ENCODE measurements at places on chromosomes 2 and 18.
A peak's percentile ranks its signal among the peaks of the same experiment; 100 is the strongest.

GRCh38 chr2:20473128-20473527, 26.3 kb downstream of the RHOB start:
- no peak for DNase-seq

DNA sequence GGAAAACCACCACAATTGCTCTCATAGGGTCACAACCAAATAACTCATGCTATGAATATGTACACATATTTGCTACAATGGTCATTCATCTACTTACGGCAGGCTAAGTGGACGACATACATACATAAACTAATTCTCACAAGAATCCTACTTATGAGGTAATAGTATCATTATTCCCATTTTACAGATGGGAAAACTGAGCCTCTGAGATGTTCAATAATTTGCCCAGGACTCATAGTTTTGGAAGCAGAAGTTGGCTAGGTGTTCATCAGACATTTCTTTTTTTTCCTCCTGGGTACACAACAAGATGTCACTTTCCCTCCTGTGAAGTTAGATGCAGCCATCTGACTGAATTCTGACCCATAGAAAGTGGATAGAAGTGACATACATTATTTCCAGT, 89.0 kb upstream of the PKDCC start:
- no peak for DNase-seq

DNA sequence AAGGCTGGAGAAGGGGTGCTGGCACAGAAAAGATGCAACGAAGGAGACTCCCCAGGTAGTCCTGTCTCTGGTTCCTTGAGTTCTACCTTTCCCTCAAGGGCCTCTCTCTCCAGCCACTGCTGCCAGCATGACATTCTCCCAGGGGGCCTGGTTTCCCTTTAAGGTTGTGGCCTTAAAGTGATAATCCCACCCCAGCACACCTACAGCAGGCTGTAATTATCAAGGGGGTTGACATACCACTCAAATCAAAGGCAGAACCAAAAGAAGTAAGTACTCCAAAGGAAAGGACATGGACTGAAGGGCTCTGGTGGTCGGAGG, 127.4 kb upstream of the MSH6 start:
- no peak for DNase-seq

DNA sequence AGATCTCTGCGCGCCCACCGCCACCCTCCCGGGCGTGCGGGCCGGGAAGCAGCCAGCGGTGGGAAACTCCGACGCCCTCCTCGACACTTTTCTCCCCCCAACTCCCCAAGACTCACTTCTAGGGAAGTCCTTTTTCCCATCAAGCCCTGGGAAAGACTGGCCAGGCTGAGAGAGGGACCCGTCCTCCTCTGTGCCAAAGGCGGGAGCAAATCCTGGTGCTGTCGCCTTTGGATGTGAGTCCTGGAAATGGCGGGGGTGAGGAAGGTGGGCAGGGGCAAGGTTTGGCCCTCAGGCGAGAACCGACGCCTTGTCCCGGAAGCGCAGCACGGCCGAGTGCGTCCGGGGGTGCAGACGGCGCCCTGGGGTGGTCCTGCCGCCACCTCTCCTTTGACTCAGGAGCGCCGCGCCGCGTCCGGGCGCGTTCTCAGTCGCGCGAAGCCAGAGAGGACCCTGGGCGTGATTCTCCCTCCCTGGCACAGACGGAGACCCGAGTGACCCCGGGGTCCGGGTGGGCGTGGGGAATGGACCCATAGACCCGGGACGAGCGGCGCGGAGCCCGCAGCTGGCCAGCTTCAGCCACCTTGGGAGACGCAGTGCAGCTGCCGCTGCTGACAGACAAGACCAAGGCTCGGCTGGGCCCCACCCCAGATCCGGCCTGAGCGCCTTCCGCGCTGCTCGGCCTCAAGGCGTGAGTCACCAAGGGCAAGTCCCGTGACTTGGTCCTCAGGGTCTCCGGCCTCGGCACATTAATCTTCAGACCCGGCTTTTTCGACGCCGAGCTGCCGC, 3.5 kb upstream of the LBX2 start:
- peak; percentile 83 for DNase-seq

GRCh38 chr18:7974200-7974874, 407.2 kb downstream of the PTPRM start:
- DNase-seq: no peak

- no peak for DNase-seq
These were observed 270.3 kb upstream of the PARD3B start for GRCh38 chr2:204274991-204275390.

DNA sequence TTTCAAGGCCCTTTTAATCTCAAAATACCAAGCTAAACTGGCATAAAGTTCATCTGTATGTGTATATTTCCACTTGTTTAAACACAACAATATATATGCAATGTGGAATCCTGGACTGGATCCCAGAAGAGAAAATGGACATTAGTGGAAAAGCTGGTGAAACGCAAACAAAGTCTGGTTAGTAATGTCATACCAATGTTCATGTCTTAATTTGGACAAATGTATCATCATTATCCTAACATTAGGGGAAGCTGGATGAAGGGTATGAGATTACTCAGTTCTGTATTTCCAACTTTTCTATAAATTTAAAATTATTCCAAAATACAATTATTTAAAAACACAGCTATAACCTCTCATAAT, 3.8 kb downstream of the SP3 start:
- DNase-seq: no peak

DNA sequence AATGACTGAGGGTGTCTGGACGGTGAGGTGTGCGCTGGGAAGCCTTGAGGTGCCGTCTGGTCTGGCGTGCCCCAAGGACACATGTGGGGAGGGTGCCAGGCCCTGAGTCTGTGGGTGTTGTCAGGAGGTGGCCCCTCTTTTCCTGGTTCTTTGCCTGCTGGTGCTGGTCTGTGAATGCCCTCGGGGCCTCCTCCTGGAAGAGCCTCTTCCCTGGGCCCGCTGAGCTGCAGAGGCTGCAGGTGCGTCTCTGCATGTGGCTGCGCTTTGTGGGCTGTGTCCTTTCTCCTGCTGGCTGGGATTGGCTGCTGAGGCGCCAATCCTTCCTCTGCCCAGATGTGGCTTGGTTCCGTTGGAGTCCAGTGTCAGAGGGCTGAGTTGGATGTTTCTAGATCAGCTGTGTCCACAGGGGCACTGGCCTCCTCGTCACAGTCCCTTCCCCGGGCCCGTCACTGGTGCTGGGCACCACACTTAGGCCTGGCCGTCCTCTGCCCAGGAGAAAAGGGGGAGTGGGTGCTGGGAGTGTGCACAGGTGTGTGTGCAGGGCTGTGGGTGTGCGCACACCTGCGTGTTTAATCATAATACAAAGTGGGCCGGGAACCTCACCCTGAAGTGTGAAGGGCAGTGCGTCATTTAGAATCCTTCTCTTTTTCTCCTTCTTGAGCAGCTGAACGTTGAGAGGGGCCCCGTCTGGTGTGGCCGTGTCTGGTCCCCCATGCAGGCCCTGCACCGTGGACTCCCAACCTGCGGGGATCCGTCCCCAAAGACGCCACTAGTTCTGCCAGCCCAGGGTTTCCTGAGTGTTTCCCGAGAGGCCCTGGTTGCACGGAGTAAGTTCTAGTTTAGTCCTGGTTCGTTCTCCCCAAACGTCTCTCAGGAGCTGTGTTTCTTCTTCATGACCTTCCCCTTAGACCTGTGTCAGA, 35.5 kb downstream of the RTP5 start:
- no peak for DNase-seq

GRCh38 chr18:44474067-44474411, 206.6 kb upstream of the SETBP1 start:
- no peak for DNase-seq

DNA sequence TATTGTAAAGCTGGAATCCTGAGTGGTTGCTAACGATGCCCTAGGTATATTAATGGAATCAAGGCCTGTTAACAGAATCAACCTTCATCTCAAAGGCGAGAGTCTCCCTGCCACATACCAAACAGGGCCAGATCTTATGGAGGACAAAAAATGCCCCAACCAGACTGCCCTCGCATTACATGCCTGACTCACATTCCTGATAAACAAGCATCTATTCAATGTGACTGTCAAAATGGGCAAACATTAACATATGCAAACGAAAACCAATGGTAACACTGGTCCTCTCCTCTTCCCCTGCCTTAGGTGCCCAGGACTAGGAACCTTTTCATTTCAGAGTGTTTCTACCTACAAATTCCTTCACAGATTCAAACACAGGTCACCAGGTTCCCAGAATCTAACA, 83.4 kb downstream of the COL6A3 start:
- no peak for DNase-seq

DNA sequence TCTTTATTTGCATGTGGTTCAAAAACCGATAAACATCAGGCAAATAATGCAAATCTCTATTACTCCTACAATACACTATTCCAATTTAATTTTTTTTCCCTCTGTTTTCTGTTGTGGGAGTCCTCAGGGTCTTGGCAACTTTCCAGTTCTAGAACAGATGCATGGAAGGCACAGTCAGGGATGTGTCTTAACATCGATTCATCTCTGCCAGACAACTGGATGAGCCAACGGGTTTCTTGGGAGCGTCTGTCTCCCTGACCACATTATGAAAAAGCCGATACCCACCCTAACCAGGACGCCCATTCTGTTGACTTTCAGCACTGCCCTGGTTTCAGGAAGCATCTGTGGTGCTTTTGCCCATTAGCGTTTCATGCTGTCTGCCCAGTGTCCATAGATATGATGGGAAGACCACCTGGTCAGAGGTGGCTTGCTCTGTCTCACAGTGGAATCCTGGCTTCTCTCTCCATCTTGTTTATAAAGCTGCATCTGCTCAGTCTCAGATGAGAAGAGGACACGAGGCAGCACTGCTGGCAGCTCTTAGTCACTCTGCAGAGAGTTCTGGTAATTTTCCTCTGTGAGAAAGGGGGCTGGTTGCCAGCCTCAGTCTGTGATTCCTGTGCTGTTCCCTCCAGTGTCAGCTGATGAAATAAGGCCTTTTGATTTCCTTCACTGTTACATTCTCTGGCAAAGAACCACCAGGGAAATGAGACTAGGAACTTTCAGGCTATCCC, 57.9 kb upstream of the KCNE4 start:
- no peak for DNase-seq

GRCh38 chr2:85853499-85854165, 35.2 kb downstream of the ST3GAL5 start:
- no peak for DNase-seq

DNA sequence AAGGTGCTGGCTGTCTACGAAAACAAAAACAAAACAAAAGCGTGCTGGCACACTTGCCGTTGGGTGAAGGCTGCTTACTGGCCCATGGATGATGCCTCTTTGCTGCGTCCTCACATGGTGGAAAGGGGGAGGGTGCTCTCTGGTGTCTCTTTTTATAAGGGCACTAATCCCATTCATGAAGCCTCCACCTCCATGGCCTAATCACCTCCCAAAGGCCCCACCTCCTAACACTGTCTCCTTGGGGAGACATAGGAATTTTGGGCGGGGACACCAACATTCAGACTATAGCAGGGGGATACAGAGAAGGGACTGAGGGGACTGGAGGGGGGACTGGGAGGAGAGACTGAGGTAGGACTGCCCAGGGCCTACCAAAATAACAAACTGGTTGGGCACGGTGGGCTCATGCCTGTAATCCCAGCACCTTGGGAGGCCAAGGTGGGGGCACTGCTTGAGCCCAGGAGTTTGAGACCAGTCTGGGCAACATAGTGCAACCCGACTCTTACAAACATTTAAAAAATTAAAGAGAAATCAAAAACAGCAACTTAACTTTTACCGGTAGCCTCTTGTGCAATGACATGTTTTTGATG, 14.5 kb downstream of the PTMA start:
- no peak for DNase-seq

DNA sequence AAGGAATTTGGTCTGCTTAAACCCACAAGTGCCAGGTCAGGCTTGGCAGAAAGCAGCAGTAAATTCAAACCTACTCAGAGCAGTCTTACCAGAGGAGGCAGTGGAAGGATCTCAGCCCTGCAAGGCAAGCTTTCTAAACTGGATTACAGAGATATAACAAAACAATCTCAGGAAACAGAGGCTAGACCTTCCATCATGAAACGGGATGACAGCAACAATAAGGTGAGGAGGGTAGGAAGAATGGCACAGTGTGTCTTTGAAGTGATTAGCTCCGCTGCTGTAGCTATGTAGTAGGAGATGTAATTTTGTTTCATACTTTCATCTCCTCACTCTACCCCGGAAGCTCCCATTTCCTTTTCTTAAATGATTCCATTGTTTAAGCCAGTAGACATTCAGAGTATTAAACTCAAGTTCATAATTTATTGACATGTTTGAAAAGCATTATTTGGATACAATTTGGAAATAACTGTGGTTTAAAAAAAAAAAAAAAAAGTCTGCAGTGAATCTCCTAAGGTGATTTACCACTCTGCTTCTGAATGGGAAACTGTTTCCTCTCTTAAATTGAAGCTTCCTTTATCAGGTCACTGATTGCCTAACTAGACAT, 29.4 kb upstream of the DYSF start:
- DNase-seq: no peak

DNA sequence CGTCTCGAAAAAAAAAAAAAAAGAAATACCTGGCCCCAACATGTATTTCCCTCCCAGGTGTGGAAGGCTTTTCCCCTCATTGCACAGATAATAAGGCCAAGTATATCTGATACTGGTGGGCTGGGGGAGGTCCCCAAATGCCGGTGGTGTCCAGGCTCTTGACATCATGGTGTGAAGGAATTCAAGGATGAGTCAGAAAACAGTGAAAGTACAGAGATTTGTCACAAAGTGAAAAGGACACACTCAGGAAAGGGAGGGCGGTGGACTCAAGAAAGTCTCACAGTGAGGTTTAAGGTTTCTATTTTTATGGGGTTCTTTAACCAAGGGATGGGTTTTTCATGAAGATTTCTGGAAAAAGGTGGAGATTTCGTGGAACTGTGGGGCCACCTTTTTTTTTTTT, 37.8 kb upstream of the FZD5 start:
- no peak for DNase-seq

DNA sequence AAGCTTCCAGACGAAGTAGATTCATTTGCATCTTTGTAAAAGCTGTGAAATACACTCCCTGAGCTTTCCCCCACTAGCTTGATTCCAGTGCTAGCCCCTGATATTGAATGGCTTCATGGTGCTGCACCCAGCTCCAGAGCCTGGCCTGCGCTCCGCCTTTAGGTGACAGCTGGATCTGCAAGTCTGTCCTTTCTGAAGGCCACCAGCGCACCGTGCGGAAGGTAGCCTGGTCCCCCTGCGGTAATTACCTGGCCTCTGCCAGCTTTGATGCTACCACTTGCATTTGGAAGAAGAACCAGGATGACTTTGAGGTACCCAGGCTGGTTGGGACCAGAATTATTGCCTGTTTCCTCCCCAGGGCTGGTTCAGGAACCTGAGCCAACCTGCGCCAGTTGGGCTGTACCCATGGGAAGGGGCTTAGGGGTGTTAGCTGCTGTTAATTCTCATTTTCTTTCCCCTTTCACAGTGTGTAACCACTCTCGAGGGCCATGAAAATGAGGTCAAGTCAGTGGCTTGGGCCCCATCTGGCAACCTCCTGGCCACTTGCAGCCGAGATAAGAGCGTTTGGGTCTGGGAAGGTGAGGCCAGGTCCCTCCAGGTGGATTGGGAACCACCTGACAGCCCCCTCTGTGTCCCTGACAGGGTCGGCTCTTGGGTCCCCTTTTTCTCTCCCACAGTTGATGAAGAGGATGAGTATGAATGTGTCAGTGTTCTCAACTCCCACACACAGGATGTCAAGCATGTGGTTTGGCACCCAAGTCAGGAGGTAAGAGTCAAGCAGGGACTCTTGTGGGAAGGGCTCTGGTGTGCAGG, 1.3 kb downstream of the CIAO1 start:
- no peak for DNase-seq
